Stimulated activated CD4-positive, alpha-beta T cell treated with anti-CD3 and anti-CD28 coated beads, TNF-alpha, amount 100 ng/mL, for 1 hour (primary cell): ENCODE measurements at places on chromosomes 12 and 14.

DNA sequence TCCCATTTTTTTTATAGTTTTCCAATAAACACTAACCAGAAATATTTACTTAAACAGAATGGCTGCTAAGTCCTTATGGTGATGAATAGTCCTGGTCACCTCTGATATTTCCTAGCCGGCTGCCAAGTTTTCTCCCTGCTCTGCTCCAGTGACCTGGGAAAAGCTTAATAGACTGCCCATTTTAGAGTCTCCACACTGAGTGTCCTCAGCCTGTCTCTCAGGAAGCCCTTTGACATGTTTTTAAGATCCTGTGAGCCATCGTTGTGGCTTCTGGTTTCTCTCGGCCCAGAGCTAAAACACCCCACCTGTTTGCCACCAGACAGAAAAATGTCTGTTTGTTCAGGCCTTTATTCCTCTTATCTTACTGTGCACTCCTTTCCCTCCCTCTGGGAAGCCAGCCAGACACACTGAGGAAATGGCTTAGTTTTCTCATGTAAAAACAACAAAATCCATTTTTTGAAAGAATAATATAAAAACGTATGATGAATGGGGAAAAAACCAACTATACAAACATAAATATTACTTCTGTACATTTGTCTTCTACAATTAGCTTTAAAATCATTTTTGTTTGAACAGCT lies 25.4 kb upstream of the ALDH2 start:
- no peak for DNase-seq

DNA sequence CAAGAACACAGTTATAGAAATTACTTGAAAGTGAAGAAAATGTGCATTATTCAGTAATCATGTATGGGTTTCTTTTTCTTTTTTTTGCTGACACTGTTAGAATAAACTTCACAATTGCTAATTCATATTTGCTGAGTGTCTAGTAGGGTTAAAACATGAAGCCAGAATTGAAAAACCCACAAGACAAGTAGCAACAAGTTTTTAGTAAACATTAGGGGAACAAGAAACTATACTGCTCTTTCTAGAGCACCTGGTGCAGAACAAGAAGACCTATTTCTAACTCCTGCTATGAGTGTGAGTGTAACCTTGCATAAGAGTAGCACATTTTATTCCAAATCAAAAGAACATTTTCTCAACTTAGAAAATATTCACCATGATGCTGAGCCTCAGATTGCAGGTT lies 83.2 kb downstream of the ITPR2 start:
- DNase-seq, result no peak

DNA sequence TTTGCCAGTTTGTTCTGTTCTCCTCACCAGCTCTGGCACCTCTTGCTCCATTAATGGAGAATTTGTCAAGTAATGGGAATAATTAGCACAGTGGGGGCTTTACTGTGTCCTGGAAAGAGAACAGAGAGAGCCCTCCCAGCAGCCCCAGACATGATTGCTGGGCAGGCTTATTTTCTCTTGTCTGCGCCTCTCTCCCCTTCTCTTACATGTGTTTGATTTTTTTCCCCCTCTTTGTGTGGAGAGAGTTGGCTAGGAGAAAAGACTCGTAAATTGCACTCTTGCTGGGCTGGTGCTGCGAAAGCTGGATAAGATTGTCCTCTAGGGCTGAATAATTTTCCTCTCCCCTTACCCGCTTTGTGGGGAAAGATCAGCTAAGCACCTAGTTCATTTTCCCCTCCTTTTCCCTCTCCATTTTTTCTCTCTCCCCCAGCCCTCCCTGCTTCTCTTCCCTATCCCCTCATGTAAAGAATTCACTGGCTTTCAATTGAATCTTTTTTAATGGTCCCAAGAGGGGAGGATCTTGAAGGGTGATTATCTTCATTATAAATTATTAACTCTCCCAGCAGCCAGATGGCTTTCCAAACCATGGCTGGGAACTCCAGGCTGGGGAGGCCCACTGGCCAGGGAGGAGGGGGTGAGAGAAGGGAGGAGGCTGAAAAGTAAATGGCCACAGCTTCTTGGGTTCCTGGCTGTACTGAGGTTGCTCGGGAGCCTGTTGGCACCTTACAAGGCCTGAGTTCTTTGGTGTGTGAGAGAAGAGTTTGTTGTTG lies 62.2 kb downstream of the NRXN3 start:
- no peak for DNase-seq

DNA sequence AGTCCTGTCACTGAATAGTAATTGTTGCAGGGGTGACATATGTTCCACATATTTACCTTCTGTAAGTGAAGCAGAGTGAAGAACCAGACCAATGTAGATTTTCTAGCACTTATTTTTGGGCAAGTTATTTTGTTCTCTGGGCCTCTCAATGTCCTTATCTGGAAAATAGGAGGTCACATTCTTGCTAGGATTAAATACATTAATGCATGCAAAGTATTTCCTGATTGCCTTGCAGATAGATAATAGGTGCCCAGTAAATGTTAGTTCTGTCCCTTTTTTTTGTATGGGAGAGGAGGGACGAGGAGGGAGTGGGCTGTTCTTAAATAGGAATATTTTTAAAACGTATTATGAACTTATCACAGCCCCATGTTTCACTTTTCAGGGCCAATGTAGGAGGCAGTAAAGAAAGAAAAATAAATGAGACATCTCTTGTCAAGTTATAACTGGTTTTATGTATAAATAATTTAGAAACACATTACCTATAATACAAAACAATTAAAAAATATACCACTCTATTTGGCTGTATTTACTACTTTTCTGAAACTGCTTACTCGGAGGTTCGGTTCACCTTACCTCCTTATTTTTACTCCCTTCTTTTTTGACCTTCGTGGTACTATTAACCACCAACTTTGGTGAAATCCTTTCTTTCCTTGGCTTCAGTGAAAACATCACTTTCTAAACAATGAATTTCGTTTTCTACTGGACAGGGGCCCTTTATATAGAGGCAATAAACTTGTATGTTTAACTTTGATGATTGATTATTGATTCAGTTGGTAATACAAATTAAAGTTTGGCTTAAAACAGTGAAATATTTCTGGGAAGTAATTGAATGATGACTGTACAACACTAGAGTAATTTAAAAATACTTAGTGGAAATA lies 41.9 kb downstream of the DIP2B start:
- DNase-seq, result no peak

DNA sequence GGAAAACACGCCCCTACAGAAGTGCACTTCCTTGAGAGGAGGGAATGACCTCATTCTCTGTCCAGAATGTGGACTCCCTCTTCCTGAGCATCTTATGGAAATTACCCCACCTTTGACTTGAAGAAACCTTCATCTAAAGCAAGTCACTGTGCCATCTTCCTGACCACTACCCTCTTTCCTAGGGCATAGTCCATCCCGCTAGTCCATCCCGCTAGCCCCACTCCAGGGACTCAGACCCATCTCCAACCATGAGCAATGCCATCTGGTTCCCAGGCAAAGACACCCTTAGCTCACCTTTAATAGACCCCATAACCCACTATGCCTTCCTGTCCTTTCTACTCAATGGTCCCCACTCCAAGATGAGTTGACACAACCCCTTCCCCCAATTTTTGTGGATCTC lies 5.0 kb upstream of the INHBE start:
- no peak for DNase-seq

- DNase-seq, result no peak
Measured at GRCh38 chr12:11834931-11835330, 185.5 kb downstream of the ETV6 start.

DNA sequence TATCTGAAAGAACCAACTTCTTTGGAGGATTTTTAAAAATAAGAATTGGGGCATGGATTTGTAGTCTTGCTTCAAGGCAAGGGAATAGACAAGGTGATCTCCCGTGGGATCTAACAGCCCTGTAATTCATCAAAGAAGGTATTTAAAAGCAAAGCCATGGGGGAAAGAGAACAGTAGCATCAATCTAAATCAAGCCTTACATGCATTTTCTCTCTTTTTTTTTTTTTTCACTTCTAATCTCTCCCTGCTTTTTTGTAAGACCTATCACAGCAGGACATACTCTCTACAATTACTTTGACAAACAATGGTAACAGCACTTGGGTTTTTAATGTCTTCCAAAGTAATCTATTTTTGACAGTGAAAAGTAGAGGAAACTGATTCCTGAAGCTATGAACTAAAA lies 367.9 kb downstream of the PAWR start:
- DNase-seq, result no peak

- no peak for DNase-seq
Measured at GRCh38 chr12:114767084-114767760, 83.2 kb upstream of the TBX3 start.

DNA sequence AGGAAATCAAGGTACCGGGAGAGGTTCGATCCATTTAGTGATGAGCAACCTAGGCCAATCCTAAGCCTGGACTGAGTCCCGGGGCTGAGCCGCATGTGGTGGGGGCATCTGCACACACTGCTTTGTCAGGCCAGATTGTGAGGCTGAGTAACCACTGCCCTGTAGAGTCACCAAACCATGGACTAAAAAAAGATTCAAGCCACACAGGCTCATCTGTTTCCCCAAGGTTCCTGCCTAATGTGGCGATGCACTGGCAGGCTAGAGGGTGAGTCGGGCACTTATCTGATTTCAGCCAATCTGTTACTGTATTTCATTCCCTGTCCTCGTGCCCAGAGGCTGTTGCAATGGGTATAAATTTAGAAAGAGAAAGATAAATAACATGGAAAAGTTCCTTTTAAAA lies 140.8 kb downstream of the TTC7B start:
- DNase-seq, result no peak

DNA sequence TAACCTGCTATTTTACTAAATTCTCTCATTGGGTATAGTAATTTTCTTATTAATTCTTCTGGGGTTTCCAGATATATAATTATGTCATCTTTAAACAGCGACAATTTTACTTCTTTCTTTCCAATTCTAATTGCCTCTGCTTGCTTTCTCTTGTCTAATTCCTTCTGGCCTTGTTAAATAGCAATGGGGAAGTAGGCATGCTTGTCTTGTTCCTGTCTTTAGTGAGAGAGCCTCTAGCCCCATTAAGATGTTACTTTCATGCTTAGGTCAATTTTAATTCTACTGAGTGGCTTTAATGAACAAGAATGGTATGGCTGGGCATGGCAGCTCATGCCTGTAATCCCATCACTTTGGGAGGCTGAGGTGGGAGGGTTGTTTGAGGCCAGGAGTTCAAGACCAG lies 31.7 kb downstream of the LRTM2 start:
- no peak for DNase-seq

DNA sequence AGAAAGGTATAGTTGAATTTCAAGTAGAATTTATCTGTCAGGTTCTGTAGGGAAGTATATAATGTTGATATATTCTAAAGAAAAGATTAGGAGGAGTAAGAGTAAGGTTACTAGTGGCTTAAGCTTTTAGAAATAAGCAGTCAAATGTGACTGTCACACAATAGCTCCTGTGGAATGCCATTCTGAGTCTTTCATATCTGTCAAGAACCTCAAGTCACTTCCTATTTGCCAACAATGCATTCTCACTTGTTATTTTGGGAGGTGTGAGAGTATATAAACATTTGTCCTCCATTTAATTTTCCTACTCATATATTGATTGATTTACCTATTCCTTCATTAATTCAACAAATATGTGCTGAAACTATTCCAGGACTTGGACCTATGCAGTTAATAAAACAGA lies 11.7 kb downstream of the CLEC9A start:
- DNase-seq, result no peak

DNA sequence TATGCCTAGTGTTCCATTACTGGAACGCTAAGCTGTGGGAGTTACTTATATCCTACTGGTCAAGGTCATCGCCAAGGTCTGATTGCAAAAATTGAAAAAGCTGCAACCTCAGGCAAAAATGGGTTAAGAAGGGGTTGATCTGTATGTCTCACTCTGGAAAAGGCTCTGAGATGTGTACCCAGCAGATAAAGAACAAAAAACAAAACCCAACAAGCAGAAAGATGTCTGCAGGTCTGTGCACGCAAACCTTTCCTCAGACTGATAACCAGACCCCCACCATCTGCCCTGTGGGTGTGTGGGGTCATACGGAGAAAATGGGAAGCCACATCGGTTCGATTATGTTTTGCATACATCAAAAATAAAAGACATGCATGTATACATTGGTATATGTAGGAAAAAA lies 56.4 kb downstream of the TESC start:
- DNase-seq, result no peak

GRCh38 chr12:116547955-116548501 lies 11.2 kb upstream of the MAP1LC3B2 start:
- no peak for DNase-seq

DNA sequence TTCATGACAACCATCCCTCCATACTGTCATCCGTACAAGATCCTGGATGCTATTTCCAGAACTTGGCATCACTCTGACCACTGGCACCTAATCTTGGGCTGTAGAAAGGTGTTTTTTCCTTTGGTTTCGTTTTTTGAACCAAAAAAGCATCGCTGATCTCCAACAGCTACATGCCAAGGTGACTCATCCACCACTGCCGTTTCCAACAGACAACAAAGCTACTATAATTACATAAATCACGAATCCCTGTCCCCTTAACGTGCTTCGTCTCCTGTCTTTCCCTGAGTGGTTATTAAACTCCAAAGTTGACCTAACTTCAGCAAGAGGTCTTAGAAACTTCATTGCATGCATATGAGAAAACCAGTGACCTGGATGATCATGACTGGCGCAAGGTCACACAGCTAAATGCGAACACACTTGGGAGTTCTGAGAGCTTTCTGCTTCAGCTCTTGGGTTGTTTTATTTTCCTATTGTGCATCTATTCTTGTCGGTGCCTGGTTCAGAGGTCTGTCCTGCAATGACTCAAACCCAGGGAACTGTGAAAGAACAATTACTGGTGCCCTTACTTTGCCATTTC lies 99.9 kb downstream of the PPM1H start:
- DNase-seq, result no peak

DNA sequence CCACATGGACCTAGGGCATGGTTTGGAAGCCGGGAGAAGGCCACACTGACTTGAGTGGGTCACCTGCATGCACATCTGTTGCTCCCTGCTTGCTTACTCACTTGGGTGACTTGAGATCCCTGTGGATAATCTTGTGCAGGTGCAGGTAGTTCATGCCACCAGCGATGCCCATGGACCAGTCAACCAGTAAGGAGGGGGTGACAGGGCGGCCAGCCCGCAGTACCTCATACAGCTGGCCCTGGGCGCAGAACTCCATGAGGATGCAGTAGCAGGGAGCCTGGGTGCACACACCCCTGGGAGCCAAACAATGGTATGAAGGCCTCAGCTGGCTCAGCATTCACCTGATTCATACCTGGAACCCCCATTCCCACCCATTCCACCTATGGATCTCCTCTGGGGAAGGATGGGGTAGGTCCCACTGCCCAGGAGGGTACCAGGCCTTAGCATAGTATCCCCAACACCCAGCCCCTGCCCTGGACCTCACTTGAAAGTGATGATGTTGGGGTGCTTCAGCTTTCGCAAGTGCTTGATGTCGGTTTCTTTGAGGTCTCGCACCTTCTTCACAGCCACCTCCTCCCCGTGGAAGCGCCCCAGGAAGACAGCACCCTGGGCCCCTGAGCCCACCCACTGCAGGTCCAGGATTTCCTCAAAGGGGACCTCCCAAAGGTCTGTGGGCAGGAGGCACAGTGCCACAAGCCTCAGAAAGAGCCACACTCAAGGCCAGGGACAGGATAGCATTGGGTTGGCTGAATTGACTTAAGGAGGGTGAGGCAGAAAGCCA lies 13.1 kb downstream of the MAP3K12 start:
- DNase-seq, result no peak

GRCh38 chr14:36647824-36648753 lies 13.6 kb upstream of the PAX9 start:
- DNase-seq, result no peak

- no peak for DNase-seq
Measured at GRCh38 chr12:57868221-57868620, 21.7 kb upstream of the CTDSP2 start.
